Stimulated activated CD8-positive, alpha-beta memory T cell treated with anti-CD3 and anti-CD28 coated beads, Interleukin-4, amount 100 ng/mL, for 1 hour (primary cell): ENCODE measurements at places on chromosomes 1 and 21.

GRCh38 chr1:1918901-1919303 lies at the start of gene TMEM52:
Gene TMEM52, minus strand, starts transcription at chr1:1919279. Its CDS starts 14 bp downstream, at chr1:1919265.
- DNase-seq = no peak

DNA sequence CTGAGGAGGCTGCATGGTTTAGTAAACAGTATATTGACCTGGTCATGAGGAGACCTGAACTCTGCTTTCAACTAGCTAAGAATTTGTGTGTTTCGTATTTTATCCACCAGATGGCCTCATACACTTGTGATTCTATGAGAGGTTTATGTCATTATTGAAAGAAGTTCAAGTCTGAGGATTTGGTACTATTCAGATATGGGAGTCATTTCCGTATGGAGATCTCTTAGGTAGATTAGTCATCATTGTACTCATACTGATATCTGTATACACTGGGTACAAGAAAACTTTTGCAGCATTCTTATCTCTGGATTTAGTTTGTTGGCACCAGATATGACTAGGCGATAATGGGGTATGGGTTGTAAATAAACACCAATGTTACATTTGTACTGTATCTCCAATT lies 26.6 kb downstream of the ATF6 start:
- no peak for DNase-seq

- no peak for DNase-seq
These were observed 662.5 kb downstream of the PLA2G4A start for GRCh38 chr1:187491082-187491720.

DNA sequence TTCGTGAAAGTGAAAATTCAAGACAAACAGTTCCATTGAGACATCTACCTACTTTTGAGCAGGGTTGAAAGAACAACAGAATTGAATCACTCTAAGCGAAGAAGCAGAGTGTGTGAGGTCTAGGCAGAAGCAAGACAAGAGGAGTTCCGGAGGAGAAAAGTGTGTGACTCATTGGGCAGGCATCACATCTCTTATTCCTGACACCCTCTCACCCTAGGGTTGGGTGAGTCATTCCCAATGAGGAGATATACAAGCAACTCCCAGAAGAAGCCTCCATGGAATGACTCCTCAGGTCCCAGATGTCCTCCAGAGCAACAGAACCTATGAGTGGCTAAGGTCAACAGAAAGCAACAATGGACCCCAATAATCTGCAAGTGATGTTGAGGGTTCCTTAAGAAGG lies 138.1 kb downstream of the TPR start:
- DNase-seq = no peak

- no peak for DNase-seq
These were observed 25.2 kb downstream of the CNST start for GRCh38 chr1:246591504-246591903.

DNA sequence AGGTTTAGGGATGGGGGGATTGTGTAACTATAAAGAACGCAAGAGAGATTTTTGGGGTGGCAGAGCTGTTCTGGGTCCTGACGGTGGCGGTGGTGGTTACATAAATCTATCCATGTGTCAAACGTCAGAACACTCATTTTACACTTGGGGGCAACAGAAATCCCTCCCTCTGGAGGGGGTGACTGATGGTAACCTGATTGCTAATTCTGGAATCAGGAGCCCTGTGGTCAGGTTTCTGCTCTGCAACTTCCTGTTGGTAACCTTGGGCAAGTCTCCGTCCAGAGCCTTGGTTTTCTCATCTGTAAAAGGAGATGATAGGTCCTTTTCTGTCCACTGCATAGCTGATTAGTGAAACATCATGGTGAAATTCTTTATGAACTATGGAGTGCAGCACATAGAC lies 40.9 kb downstream of the ALPL start:
- no peak for DNase-seq

- DNase-seq = no peak
These were observed 4.1 kb downstream of the PYCR2 start for GRCh38 chr1:225919906-225920305.

DNA sequence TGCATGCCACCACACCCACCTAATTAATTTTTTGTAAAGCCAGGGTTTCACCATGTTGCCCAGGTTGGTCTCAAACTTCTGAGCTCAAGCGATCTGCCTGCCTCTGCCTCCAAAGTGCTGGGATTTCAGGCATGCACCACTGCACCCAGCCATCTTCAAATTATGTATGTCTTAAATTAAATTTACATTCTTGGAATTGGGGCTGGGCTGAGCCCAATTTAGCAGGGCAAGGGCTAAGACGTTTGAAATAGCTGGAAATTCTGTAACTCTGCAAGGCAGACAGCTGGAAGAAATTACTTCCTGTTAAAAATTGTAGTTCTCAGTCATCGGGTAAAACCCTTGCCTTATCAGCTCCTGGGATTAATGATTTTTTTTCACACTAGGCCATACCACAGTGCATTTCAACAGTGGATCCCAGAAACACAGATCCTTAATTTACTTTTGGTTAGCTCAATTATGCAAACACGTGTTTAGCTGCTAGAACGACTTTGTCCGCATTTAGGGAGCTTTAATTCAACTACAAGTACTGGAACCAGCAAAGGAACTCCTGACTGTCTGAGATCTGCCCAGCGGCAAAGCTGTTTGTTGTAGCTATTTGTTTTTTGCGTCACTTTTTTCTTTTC lies 83.3 kb downstream of the OLFML3 start:
- DNase-seq = no peak

DNA sequence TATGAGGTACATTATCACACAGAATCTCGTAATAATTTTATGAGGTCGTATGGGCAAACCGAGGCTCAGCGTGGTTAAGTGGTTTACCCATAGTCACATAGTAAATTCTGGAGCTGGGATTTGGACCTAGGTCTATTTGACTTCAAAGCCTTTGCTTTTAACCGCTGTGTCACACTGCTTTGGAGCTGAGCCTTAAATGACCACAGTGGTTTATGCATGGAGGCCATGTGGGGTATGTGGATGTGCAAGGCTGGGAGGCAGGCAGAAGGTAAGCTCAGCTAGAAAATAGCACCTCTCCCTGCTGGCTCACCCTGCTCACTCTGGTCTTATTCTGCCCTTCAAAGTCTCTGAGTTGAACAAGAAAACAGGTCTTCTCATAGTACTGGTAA lies 269.5 kb downstream of the TRABD2B start:
- DNase-seq = no peak

DNA sequence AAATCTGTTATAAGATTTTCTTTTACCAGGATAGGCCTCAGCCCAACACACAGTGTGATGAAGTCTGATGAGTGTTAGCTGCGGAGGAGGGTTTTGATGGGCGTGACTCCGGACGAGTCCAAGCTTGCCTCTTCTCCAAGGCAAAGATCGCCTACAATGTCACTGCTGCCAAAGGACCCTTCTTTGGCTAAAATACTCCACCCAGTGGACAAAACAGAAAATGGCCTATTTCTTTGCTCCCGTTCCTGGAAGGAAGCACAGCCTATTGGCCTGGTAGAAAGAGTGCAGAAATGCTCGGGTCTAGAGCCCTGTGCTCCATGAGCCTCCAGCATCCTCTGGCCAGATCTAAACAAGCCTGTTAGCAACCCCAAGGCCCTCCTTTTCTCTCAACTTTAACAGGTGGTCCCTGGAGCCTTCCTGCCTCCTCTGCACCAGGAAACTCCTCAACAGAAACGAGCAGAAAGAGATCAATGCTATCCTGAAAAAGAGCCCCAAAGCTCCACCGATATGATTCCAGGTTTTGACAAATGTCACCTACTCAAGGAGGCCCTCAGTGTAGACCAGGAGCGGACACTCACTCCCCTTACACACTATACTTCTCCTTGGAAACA lies 3.4 kb upstream of the CASQ2 start:
- DNase-seq = no peak

DNA sequence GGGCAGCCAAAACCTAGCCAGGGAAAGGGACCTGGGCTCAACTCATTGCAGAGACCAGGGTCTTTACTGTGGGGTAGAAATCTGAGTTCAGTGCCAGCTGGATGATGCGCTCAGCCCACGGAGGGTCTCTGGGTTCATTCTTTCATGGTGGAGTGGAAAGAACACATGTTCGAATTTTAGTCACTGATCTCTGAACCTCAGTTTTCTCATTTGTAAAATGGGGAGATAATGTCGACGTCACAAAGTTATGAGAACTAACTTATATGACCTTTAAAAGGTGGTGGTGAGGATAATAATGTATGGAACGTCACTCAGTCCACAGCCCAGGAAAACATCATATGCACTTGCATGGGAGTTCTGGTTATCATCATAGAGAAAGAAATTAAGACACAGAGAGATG lies 1.2 kb upstream of the TAL1 start:
- no peak for DNase-seq

DNA sequence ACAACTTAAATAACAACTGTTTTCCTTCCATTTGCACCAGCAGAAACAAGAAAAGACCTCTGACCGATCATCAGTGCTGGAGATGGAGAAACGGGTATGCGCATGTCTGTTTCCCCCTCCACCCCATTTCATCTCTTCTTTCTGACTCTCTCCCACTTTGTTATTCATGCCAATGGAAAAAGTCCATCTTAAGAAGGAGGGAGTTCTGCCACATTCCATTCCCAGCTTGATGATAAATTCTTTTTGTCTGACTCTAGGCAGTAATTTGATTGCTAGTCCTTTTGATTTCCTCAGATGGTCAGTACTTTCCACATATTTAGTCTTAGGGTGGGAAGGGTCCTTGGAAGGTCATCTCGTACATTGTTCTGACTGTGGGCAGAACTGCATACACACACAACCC lies 142.5 kb downstream of the SYT2 start:
- no peak for DNase-seq

- no peak for DNase-seq
These were observed 135.0 kb downstream of the PTPN14 start for GRCh38 chr1:214416417-214416816.

DNA sequence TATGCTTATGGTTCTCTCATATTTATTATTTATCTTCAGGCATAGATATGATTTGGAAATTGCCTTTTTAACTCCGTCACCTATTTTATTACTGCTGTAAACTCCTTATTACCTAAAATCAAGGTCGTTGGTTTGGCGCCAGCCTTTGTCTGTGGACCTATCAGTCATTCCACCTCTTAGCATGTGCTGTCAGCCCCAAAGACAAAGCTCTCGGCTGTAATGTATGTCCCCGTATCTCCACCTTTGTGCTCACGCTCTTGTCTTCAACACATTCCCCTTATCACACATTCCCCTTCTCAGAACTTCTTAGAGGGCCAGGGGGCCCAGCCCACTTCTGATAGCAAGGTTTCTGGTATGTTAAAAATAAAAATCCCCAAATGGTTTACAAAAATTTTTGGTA lies 342.2 kb downstream of the RYR2 start:
- no peak for DNase-seq

DNA sequence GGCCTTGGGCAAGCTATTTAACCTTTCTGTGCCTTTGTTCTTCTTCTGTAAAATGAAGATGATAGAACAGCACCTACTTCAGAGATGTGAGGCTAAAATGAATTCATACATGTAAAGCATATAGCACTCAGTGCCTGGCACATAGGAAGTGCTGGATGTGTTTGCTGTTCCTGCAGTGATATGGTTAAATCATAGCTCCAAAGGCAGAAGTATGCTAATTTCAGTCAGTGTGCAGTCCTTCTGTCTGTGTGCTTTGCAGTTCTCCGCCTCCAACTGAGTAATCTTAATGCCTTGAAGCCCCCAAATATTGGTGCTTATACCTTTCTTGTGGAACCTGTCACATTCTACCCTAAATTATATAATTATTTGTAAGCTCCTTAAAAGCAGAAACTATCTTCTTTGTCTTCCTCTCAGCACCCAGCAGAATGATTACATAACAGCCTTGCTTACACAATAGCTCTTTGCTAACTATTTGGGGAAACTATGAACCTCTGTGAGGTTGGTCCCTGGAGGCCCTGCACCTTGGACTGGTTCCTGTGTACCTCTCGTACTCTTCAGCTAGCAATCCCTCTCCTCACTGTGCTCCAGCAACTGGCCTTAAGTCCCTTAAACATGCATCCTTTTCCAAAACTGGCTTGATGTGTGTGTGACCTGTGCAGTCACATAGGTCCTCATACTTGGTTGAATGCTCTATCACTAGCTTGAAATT lies 57.0 kb upstream of the CACYBP start:
- no peak for DNase-seq

GRCh38 chr1:226371866-226372490 lies 35.9 kb downstream of the PARP1 start:
- no peak for DNase-seq

GRCh38 chr1:92585831-92586230 lies 99.1 kb upstream of the GFI1 start:
- no peak for DNase-seq

DNA sequence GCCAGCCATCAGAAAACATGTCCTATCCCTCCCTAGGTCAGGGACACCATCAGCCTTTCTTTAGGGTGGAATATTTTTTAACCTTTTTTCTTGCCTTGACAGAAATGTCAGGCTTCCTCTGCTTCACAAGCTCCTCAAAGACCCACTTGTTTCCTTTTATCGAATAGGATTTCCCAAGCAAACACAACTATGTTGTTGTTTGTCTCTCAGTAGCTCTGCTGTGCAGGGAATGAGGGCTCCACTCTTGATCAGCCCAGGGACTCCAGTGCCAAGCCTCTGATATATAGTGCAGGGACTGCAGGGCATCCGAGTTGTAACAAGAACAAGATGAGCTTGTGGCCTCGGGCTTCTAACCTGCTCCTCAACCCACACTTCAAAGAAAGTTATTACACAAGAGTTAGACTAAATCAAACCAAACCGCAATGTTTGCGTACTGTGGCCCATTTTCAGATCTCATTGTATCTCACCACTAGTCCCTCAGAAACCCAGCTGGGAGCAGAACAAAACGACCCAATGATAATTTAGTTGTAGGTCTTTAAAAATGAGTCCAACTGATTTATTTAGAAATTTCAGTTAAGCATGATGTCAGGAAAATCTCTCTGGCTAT lies 108.1 kb downstream of the ATG4C start:
- no peak for DNase-seq

GRCh38 chr1:158122833-158123388 lies 57.8 kb upstream of the CD1D start:
- no peak for DNase-seq

DNA sequence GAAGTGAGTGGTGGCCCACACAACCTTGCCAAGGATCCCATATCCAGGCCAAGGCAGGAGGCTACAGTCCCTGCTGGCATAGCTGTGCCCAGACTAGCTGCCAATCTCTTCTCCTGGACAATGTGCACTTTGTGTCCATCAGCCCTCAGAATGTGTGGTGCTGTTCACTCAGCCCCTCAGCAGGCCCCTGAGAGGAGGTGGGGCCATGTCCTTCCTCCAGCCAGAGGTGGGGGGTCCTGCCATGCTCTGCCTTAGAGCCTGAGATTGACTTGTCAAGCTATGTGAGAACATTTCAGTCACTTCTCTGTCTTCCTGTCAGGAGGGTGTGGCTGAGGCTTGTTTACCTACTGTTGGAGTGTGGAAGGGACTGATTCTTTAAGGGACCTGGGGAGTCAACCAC lies 1.4 kb downstream of the NCF2 start:
- DNase-seq = no peak
